Osteocyte (in vitro differentiated cells): ENCODE measurements at places on chromosomes 11 and 22. TPM values are rescaled to one million over a fixed set of nuclear protein-coding genes. Genes with fewer than 3 reads are reported as not detected.

Gene NEFH
- total RNA-seq = 0.62 and 1.4 TPM in 2 replicates

- H3K36me3 ChIP-seq = no peaks in the 10 kb centered on the region
- H3K4me3 ChIP-seq = no peak overlapping the region
- H3K4me1 ChIP-seq = no peaks in the 10 kb centered on the region
- H3K27me3 ChIP-seq = peaks cover 50% of the 10 kb centered on the region
- no peak for DNase-seq
Observed at GRCh38 chr11:133078591-133079404, 453.5 kb downstream of the OPCML start.

Gene BIRC3
- 1.0 and 1.5 TPM in 2 replicates for total RNA-seq

DNA sequence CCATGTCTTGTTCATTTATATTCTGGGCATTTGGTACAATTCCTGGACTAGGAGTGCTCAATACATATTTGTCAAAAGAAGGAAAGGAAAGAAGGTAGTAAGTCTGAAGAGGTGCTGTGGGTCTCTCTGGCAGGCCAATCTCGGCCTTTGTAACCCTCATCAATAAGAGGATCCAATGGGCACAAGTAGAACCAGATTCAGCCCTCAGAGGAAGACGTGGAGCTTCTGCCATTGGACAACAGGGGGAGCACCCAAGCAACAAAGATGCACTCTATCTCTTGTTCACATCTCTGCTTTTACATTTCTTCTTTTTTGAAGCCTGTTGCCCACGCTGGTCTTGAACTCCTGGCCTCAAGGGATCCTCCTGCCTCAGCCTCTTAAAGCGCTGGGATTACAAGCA lies 2.2 kb upstream of the VPS11 start:
- DNase-seq = no peak
- no peak overlapping the region for H3K4me3 ChIP-seq
- H3K36me3 ChIP-seq = peaks cover 4% of the 10 kb centered on the region
- no peaks in the 10 kb centered on the region for H3K27me3 ChIP-seq

Gene GGTLC3
- not detected in 2 replicates for total RNA-seq

Gene TNNT3
- 2.6 and 4.4 TPM in 2 replicates for total RNA-seq

DNA sequence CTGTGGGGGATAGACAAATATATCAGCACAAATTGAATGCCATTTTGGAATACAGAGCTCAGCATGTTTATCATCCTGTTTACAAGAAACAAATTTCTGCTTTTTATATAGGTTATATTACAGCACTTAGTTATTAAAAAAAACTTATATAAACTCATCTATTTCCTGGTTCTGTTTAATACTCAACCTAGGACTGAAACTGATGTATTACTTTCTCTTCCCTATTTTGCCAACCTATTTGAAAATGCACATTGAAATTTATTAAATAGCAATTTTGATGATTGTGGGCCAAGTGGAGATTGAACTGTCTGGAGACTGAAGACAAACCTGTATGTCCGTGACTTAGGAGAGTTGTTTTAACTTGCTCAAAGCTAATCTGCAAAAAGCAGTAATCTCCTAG lies 288.3 kb upstream of the ANO3 start:
- DNase-seq = no peak
- no peaks in the 10 kb centered on the region for H3K4me1 ChIP-seq
- H3K27ac ChIP-seq = no peak overlapping the region
- no peak overlapping the region for H3K4me3 ChIP-seq
- H3K36me3 ChIP-seq = no peaks in the 10 kb centered on the region
- no peaks in the 10 kb centered on the region for H3K27me3 ChIP-seq

Gene CASP1
- 0.55 and 1.1 TPM in 2 replicates for total RNA-seq

DNA sequence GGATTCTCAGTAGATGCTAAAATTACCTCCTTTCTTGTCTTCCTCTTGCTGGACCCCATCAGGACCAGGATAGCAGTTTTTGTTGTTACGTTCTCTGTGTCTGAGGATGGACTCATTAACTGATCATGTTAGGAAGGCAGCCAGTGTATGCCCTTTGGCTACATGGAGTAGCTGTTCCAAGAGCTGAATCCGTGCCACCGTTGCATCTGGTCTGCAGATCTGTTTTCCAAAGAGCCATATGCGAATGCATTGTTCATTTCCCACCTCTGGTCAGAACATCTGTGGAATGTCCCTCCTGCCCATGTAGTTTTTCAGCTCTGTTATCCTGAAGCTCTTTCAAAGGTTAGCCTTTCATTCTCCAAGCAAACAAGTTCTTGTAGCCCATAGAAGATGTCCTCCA lies 188.4 kb downstream of the SPON1 start:
- H3K4me1 ChIP-seq = no peaks in the 10 kb centered on the region
- H3K27me3 ChIP-seq = peaks cover 7% of the 10 kb centered on the region
- no peaks in the 10 kb centered on the region for H3K36me3 ChIP-seq
- H3K4me3 ChIP-seq = no peak overlapping the region
- no peak overlapping the region for H3K27ac ChIP-seq

GRCh38 chr11:19084661-19085315 lies 24.3 kb upstream of the MRGPRX2 start:
- H3K4me1 ChIP-seq = no peaks in the 10 kb centered on the region
- peaks cover 20% of the 10 kb centered on the region for H3K27me3 ChIP-seq
- no peak overlapping the region for H3K27ac ChIP-seq
- no peak overlapping the region for H3K4me3 ChIP-seq

DNA sequence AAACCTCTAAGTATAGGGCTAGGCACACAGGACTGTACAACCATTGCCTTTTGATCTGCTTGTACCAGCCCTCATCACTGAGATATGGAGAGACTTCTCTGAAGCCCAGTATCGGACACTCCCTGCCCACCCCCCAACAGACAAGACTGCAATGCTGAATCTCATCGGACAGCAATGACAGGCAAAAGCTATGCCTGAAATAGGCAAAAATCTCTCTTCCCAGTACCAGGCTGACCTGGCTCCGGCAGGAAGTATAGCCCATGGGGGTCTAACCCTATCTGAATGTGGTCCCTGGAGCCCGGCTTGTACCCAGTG lies 6.5 kb downstream of the RHOG start:
- DNase-seq = no peak
- H3K4me1 ChIP-seq = peaks cover 31% of the 10 kb centered on the region
- H3K27me3 ChIP-seq = no peaks in the 10 kb centered on the region
- peaks cover 7% of the 10 kb centered on the region for H3K36me3 ChIP-seq
- H3K27ac ChIP-seq = peak overlapping the region; percentile 6
- H3K4me3 ChIP-seq = no peak overlapping the region

DNA sequence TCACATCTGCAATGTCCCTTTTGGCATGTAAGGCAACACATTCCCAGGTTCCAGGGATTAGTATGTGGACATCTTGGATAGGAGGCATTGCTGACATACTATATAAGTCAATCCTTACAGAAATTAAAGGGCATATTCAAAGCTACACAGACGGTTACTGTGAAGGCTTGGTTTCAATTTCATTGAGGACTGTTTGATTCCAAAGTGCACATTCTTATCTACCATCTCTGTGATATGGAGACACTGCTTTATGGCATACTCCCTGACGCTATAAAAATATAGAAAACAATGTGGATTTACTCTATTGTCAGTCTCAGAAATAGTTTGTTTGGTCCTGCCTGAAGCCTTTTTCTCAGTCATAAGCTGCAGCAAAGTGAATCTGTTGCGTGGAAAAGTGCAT lies 1486.7 kb downstream of the FAM181B start:
- no peak overlapping the region for H3K4me3 ChIP-seq
- no peaks in the 10 kb centered on the region for H3K27me3 ChIP-seq
- DNase-seq = no peak
- no peak overlapping the region for H3K27ac ChIP-seq
- H3K4me1 ChIP-seq = no peaks in the 10 kb centered on the region

- H3K4me1 ChIP-seq = peaks cover 1% of the 10 kb centered on the region
- DNase-seq = no peak
- no peaks in the 10 kb centered on the region for H3K36me3 ChIP-seq
- no peak overlapping the region for H3K27ac ChIP-seq
- peaks cover 49% of the 10 kb centered on the region for H3K27me3 ChIP-seq
Observed at GRCh38 chr11:34478845-34479663, 34.5 kb downstream of the ELF5 start.

GRCh38 chr22:50267591-50268390 lies 2.4 kb downstream of the MAPK11 start:
- peaks cover 23% of the 10 kb centered on the region for H3K4me1 ChIP-seq
- no peaks in the 10 kb centered on the region for H3K27me3 ChIP-seq
- DNase-seq = no peak

Gene FGF19
- total RNA-seq = 0.13 TPM in 1 of 2 replicates, not detected in the other
